ENCODE measurements at places on chromosomes 2 and 18.
A peak's percentile ranks its signal among the peaks of the same experiment; 100 is the strongest.

- DNase-seq, result no peak
Observed at GRCh38 chr2:201909348-201909747, 103.0 kb downstream of the CDK15 start.

DNA sequence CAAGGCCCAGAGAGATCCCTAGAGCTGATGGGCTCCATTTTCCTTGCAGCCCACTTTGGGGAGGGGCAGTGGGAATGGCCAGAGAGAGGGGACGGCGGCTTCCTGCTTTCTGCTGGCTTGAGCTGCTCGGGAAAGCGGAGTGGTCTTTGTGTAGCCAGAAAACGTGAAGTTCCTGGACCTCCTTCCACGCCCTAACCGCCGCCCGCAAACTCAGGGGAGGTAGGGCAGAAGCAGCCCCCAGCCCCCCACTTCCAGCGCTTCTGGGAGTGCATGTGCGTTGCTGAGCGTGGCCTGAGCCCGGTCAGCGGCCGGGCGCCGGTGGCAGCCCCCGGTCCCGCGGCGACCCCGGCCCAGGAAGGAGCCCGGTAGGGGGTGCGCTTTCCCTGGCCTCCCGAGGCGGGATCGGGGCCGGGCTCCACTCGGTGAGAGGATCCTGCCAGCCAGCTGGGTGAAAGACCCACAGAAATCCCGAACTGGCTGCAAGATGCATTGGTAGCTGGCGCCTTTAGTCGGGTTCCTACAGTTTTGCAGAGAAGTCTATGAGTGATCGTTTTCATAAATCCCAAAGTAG, 25.3 kb upstream of the BOD1L2 start:
- no peak for DNase-seq

DNA sequence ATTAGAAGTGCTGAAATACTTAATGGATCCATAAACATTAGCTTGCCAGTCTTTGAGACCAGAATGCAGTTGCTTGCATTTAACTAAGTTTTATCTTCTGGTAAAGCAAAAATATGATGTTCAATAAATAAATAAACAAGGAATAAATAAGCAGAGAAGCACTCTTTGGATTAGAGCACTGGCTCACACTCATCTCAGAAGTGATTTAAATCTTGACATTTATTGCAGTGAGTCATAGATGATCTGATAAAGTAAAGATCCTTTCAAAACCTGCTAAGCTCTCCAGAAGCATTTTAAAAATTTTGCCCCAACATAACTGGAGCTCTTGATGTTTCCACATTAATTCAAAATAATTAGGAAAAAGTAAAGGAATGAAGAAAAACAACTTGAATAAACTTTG, 66.8 kb downstream of the KYNU start:
- DNase-seq, result no peak

DNA sequence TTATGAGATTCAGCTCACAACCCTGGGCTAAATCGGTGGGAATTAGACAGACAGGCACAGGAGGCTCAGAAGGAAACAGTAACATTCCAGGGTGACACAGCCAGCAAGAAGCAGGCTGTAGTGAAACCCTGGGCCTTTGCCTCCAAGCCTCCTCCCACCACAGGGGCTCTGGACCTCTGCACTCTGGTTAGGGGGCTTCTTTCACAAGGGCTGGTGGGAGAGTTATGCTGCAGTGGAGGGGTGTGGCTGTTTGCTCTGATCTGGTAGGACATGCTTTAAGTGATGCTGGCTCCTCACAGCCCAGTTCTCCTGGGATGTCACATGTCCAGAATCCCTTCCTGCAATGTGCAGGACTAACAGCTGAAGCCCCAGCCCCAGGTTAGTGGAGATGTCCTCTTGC, 109.9 kb downstream of the TGFA start:
- no peak for DNase-seq

GRCh38 chr2:181528441-181528840, 71.3 kb downstream of the ITGA4 start:
- DNase-seq, result no peak

- no peak for DNase-seq
Observed at GRCh38 chr18:64270608-64271007, 121.7 kb upstream of the LINC00305 start.

DNA sequence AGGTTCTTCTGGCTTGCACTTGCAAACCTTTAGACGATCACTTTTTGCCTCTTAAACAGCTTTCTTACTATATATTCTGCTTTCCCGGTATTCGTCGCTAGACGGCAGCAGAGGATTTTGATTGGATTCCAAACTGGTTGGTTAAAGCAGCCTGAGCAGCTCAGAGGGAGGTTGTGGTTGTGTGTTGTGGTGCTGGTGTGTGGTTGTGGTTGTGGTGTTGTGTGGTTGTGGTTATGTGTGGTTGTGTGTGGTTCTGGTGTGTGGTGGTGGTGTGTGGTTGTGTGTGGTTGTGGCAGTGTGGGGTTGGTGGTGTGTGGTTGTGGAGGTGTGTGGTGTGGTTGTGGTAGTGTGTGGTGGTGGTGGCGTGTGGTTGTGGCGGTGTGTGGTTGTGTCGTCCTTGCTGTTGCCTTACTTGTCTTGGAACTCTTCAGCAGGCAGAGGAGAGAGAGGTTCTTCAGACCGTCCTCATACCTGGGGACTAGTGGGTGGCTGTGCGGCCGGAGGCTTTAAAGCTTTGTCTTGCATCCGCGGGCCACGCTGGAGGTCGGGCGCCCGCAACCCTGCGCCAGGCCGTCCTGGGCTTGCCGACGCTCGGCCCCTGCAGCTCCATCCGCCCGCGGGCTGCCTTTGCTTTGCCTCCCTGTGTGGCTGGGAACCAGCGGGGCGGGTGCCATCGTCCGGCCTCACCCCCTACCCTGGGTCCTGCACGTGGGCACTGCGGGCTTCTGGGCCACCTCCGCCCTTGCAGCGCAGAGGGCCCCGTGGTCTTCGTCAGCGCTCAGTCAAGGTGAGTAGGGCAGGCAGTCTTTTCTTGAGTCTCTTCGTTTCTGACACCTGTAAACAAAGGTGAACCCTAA, 190.8 kb downstream of the ARHGAP28 start:
- no peak for DNase-seq

DNA sequence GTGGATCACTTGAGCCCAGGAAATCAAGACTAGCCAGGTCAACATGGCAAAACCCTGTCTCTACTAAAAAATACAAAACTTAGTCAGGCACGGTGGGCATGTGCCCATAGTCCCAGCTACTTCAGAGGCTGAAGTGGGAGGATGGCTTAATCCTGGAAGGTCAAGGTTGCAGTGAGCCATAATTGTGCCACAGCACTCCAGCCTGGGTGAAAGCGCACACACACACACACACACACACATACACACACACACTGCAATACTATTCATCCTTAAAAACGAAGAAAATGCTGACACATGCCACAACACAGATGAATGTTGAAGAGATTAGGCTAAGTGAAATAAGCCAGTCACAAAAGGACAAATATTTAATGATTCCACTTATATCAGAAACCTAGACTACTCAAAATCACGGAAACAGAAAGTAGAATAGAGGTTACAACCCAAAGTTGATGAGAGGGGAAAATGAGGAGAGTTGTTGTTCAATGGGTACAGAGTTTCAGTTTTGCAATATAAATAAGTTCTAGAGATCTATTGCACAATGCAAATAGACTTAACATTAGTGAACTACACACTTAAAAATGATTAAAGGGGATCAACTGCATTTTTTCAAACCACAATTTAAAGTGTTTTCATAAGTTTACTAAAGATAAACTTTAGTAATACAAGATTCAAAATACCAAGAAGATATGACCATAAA, 114.5 kb downstream of the USP34 start:
- no peak for DNase-seq

GRCh38 chr2:149894226-149894625, 306.7 kb upstream of the MMADHC start:
- no peak for DNase-seq

GRCh38 chr2:134783912-134784311, 54.5 kb upstream of the ACMSD start:
- no peak for DNase-seq

DNA sequence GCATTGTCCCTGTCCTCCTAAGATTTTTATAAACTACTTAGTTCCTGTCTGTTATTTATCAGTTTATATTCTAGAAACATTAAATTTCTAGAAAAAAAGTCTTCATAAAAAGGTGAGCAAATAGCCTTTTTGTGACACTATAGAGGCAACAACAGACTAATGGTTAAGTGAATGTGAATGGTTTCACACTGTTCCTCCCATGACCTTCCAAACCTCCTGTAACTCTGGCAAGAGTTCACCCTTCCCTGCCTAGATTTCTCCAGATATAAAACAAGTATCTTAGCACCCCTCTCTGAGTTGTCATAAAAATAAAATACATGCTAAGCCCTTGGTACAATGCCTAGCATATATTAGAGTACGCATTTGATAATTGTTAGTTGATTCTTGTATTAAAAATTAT, 29.2 kb downstream of the COBLL1 start:
- no peak for DNase-seq

DNA sequence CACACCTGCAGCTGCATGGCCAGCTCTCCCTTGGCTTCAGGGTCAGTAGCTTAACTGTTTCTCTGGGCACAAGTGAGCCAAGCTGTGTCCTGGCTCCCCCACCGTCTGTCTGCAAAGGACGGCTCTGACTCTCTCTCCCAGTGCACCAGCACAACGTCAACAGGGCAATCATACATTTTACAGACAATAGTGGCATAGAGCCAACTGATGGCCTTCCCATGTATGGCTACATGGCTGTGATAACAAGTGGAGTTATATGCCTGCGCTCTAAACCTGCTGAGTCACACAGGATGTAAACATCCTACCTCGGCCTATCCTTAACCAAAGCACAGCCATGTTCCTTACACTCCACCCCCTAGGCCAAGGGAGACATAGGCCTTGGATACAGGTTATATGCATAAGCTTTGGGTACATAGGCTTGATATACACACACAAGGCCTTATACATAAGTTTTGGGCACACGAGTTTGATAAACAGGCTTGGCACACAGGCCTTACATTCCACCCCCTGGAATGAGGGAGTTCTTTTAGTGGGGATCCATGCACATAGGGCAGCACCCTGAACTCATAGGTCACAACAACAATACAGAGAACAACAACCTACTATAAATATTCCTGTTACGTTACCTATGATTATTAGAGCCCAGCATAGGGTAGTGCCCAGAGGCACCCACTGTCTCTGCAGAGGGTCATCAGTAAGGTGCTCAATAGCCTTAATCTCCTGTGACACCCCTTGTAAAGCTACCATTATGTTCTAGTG, 17.7 kb downstream of the PHOSPHO2 start:
- no peak for DNase-seq

DNA sequence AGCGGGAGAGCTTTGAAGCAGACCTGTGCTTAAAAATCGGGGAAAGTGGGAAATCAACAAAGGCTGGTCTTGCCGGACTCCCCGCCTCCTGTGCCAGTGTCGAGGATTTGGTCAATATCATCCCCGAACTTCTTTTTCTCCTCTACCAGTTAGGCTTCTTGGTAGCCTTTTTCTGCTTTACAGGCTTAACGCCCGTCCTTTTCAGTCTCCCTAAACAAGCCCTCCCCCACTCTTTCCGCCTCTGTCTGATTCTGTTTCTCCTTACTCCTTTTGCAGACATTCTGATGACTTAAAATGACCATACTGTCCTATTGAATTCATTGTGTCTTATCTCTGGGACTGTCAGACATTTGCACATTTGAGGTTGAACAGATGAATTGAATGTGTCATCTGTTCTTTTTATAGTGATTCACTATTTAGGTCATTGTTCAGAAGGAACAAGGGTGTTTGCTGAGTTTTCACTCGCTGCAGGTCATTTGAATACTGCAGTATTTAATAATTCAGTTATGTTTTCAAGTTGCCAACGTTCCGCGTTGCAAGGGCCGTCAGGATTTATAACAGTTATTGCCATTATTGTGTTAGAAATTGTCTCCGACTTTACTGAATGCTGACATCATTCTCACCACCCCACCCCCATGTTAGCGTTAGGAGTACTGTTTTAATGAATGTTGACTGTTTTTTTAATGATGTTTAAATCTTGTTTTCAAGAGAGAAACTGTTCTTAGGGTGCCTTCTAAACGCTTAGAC, 1.1 kb downstream of the ITGAV start:
- no peak for DNase-seq

- no peak for DNase-seq
Observed at GRCh38 chr18:70452501-70452900, 163.7 kb downstream of the SOCS6 start.

GRCh38 chr18:48913201-48913600, 37.6 kb downstream of the SMAD7 start:
- DNase-seq, result peak; percentile 81

GRCh38 chr2:33317369-33318007, 159.0 kb upstream of the RASGRP3 start:
- no peak for DNase-seq

DNA sequence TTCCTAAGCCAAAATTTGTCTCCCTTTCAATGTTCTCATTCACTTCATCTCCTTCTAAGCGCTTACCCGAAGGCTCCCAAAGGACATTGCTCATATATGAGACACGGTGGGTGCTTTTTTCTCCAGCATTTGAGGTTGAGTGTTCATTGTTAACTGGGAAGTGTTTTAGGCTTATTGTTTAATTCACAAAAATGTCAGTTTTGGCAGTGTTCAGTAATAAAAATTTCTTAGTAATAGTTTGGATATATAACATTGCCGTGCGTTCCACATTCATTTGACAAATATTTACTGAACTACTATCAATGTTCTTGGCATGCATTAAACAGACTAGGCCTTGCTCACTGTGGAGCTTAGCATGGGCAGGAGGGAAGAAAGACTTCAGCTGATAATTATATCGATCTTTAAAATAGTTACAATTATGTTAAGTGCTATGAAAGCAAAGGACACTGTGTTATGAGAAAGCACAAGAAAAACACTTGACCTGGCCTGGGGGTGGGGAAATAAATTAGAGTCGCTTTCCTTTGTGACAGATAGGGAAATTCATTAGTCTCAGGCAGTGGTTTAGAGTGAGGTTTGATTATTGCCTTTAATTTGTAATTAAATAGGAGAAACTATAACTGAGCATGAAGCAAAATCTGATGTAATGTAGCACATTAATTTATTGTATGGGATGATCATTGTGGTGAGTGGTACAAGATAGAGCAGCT, 82.2 kb upstream of the DOCK10 start:
- DNase-seq, result no peak

DNA sequence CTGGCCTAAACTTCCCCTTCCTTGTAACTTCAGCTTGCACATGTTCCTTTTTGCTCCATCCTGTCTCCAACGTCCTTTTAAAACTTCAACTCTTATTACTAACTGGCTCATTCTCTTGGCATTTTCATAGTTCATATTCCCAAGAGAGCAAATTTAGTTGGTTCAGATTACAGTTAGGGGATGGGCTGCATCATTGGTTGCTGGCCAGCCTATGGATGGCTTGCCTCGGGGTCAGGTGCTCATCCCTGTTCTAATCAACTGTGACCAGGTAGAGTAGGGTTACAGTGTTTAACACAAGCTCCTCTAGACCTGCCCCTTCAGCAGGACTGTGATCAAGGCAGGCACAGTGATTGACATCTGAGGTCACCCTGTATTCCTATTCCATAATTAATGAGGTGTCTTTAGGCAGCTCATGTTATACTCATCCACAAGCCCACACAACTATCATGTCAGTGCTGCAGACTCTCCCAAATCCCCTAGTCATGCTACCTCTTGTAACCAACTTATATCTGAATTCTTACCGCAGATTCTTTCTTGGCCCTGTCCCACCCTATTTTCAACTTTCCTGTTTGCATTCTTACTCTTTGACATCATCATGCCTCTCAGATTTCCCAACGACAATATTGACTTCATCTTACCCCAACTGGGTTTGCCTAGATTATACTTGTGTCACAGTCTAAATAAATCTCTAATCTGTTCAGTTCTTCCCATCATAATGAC, 293.3 kb downstream of the MTX2 start:
- no peak for DNase-seq

GRCh38 chr2:68717305-68717661, 17.3 kb upstream of the ARHGAP25 start:
- no peak for DNase-seq

All from spleen (tissue), 13 donors.